Frontal cortex (tissue), 4 donors: ENCODE measurements at places on chromosomes 1 and 21.

DNA sequence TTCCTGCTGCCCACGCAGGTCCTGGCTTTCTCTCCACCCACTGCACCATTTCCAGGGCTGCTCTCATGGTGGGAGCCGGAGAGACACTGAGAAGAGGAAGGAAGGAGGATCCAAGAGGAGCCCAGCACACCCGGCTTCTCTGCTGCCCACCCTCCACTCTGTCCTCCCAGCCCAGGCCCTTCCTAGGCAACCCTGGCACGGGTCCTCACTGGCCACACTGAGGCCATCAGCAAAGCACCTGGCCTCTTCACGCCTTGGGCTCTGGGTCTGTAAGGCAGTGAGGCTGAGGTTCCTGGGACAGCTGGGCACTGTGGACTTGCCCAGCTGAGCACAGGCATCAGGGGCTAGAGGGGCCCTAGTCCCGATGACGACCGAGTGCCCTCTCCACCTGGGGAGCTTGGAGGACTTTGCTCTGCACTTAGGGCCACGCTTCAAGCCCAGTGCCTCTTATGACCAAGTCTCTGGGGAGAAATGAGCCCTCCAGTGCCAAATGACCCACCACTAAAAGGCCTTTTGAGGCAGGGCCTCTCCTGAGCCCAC is 43.1 kb downstream of the PDE9A start:
- no peak for DNase-seq

DNA sequence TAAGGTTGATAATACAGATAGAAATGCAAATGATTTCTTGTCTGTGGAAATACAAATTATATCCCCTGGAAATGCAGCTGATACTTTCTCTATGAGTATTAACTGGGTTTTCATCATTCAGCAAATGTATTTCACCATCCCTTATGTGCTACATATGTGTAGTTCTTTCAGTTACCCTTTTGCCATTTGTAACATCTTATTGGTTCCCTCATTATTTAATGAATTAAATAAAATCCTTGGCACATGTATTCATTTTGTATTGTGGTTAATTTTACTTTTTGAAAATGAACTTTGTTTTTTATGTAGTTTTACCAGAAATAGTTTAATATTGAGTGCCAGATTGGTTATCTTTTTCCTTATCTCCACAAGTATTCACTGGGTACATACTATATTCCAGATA is 89.9 kb upstream of the DEPDC1 start:
- DNase-seq: no peak

DNA sequence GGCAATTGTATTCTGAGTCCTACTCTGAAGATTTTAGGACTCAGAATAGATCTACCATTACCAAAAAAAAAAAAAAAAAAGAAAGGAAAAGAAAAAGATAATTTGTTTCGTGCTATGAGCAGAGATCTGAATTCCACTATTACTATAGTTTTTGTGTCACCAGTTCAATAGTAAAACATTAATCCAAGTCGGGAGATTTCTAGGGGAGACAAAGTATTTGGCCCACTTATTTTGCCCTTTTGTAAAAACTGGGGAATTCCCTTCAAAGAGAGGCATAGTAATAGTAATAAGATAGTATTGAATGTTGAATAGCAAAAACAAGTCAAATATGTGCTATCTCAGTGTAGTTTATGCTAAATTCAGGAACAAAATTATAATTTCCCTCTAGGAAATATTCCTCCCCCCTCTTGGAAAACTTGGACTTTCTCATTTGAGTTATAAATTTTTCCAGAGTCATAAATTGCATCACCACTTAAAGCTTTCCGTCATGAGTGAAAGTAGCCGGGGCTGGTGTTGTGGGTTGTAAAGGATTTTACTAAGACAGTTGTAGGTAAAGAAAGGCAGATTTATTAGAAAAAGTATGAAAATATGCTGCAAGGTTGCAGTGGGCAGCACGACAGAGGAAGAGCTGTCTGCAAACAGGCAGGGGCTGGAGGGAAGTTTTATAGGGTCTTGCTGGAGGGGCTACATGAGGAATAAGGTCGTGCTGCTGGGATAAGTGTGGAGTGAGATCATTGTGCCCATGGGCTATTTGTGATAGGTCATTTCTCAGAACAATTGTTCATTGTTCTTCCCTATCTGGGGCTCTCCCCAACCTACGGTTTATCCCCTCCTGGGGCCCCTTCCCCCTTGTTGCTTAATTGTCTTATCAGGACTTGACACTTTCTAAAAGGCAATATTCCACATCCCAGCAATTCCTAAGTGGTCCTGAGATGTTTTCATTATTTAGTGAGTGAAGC is 1009.9 kb downstream of the PLA2G4A start:
- no peak for DNase-seq

GRCh38 chr1:153968000-153968363 is 280 bp downstream of the CREB3L4 start:
- no peak for DNase-seq

DNA sequence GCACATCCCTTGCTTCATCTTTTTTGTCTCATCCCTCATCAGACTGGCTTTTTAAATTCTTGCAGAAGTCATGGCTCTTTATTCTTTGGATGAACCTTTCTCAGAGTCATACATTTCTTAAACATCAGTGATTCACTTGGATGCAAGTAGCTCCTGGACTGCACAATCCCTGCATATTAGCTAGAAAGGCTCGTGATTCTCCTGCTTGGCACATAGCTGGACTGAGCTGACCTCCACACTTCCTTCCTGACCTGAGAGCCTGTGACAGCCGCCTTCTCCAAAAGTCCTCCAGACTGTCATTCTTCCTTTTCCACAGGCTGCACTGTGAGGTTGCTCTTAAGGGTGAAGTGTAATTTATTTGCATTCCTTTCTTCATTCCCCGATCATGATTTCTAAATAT is 109.4 kb downstream of the RGL1 start:
- DNase-seq: no peak

DNA sequence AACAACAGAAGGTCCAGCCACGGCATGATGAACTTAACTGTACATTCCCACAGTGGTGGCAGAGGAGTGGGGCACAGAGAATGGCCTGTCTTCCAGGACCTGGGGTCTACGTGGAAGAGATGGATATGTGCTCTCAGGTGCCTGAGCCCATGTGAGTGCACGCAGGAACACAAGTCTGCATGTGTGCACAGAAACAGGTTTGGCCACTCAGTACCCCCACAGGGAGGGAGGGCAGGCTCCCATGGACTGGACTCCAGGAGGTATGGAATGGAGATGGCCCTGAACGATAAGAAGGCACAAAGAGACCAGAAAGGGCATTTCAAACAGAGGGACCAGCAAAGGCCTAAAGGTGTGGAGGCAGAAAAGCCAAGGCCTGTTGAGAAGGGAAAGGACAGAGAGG is 10.8 kb downstream of the COL9A2 start:
- DNase-seq: no peak

DNA sequence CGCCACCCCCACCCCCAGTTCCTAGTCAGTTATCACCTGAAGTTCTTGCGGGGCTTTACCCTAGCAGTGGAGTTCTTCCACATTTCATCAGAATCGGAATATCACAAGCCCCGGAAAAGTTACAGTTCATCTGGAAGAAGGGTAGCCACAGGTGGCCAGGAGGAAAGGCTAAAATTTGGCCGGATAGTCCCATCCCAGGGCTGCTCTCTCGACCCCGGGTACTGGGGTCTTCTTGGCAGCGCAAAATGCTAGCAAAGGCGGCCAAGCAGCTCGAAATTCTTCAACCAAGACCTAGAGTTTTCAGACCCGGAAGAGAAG is 7.9 kb downstream of the HLX start:
- peak; percentile 6 for DNase-seq

- no peak for DNase-seq
These were observed 1.9 kb downstream of the PDZK1IP1 start for GRCh38 chr1:47187926-47188250.

GRCh38 chr1:14568716-14569355 is 29.6 kb upstream of the KAZN start:
- DNase-seq: no peak

DNA sequence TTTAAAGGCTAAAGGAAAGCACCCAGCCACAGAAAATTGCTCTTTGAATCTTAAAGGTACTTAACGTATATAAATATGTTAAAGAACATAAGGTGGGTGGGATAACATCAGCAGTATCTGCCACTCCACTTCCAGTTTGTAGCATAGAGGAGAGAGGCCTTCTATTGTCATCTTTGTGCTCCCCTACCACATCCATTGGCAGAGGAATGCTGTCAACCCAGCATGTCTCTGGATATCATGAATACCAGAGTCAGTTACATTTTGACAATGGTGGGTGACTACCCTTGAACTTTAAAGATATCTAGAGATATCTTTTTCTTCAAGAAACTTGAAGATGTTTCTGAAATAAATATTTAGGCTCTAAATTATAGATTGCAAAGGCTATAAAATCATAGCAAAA is 283.2 kb upstream of the LRRC7 start:
- DNase-seq: no peak

DNA sequence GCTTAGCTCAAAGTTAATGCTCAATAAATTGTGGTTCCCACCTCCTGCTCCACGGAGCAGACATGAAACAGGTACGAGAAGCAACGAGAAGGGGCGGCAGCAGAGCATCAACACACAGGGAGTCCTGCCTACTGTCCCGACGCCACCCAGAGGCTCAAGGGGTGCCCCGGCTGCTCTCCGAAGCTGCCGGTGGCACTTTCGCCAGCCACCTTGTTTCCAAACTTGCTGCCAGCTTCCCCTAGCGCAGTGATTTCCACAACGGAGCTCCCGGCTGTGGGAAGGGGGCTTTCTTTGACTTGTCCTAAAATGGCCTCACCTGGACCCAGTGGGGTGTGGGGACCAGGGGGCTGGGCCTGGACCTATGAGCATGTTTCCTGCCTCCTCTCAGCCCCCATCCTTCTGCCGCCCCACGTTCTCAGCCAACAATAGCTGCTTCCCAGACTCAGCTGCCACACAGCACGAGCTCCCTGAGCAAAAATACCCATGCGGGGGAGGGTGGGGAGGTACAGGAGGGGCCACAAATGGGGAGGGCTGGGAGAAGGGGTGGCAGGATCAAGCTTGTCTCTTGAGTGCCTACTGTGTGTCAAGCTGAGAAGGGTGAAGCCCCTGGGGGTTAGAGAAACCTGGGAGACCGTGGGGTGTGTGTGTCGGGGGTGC is 35.6 kb upstream of the ECE1 start:
- no peak for DNase-seq

GRCh38 chr1:157523774-157524493 is 28.4 kb downstream of the FCRL5 start:
- DNase-seq: no peak

- DNase-seq: no peak
These were observed 7.0 kb downstream of the INSRR start for GRCh38 chr1:156851779-156852417.

DNA sequence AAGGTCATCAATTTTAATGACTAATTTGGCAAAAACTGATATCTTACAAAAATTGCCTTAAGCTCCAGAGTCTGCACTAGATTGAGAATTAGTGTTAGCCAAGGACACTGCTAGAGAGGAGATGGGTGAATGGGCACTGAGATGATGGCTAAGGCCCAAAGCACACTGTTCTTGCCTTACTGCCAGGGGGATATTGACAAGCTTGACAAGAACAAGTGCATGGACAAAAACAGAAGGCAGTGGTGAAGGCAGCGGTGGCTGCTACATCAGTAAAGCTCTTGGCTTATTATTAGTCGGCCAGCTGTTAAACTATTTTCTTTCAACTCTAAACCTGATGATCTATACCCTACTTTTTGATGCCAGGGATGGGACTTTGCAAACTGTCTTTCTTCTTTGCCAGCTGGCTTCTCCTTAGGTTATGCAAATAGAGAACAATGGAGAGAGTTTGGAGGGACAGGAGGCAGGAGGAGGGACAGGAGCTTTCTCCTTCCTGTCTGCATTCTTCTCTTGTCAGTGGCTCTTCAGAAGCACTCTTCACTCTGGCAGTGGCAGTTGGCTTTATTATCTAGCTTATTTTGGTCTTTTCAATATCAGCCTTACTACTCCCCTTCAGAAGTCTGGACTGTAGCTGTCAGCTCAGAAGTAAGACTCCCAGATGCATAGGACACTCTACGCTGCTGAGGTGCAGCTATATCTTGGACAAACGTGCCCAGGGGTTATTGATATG is 853.5 kb upstream of the TMPRSS15 start:
- no peak for DNase-seq

DNA sequence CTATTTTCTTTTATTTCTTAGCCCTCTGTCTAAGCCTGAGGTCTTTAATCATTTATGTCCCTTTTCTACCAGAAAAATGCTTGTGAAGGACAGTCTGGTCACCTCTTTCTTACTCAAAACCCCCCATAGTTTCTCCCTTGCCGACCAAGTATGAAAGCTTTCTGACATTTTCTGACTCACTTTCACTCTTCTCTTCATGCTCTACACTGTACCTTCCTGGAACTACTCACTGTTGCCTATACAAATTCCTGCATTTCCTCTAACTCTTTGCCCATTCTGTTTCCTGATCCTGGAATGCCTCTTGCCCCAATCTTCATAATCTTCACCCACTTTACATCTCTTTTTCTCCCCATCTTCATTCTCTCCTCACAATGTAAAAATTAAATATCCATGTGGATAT is 380.0 kb downstream of the HHIPL2 start:
- no peak for DNase-seq

DNA sequence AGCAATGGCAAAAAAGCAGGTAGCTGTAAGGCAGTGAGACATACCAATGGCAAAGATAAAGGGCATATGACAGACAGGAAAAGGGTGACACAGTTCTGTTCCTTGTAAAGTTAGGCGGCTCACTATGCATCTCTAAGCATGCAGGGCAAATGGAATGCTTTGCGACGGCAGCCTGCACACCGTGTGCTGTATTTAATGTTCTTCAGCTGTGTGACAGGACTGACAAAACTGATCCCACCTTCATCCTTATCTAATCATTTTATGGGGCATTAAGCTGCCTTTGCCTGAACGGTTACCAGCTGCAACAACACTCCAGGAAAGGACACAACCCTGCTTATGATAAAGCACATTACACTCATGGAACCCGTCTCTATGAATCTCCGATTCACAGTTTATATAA is 80.5 kb upstream of the VAV3 start:
- DNase-seq: no peak

- no peak for DNase-seq
These were observed 243.0 kb upstream of the SGIP1 start for GRCh38 chr1:66290761-66291530.

- no peak for DNase-seq
These were observed 25.2 kb upstream of the ACTL8 start for GRCh38 chr1:17729909-17730308.

GRCh38 chr1:150056407-150056806 is 11.2 kb upstream of the VPS45 start:
- DNase-seq: no peak

DNA sequence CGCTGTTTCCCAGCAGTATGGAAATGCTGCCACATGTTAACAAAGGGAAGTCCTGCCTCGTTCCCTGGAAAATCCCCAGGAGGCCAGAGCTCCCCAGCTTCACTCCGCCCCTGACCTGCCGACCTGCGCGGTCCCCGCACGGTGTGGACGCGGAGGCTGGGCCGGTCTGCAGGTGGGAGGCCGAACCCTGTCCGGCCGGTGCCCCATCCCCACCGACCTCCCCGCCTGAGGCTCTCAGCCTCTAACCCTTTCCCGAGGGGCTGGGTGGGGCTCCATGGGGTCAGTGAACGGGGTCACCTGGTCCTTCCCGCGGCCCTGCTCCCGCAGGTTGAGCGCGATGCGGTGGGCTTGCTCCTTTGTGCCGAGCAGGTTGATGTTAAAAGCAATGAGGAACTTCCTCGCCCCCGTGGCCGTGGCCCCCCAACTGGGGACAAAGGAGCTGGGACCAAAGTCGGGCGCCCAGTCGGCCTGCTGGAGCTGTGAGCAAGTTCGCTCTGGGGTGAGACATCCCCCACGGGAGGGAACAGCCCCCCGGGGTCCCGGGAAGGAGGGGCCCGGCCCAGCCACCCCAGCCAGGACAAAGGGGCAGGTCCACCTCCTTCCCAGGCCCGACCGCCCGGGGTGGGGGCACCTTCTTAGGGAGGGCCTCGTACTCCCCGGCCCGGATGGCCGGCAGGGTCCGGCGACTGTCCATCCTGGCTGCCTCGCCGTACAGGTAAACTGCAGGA is 4.0 kb downstream of the FTCD start:
- no peak for DNase-seq
